ENCODE measurements at places on chromosomes 1 and 21.

- no peak for DNase-seq
Measured at GRCh38 chr1:230303822-230304221, 122.3 kb downstream of the PGBD5 start.

DNA sequence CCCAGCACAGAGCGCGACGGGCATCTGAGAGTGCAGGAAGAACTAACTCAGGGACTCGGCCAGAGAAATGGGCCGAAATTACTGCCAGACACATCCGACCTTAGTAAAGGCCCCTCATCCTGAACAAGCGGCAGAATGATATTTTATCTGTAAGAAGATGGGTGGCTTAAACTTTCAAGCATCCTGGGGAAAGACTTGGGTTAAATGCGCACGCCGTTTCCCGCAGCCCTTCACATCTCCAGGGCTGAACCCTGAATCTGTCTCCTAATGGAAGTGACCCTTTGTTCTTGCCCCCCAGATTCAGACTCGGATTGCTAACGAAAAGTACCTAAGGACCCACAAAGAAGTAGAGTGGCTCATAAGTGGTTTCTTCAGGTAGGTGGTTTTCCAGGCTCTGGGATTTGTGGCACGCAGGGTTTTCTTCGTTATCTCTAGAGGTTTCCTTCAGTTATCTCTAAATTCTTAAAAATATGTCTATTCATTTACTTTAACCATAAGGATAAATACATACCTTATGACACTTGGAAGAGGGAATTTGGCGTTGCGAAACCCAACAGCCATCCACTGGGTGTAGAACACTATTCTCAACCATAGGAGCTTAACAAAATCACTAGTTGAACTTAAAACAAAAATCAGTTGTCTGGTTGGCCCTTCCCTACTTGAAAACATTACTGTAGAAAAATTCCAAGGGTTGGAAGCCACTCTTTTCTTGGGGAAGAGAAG is 627 bp downstream of the RIIAD1 start:
- DNase-seq, result no peak

DNA sequence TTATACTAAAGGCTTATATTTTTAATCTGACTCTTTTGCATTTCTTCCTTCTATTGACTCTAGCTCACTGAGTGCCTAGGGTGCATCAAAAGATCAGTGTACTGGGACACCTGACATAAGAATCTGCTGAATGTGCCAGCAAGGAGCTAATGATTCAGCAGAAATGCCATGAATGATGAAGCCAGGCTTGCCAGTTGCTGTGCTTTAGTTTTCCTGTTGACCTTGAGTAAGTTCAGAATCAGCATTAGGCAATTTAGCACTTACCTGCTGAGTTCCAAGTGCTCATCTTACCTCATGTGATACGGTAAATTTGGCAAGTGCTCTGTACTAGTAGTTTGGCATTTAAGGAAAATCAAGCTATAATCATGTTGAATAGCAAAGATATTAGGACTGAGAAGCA is 523.2 kb upstream of the B3GALT2 start:
- DNase-seq, result no peak

DNA sequence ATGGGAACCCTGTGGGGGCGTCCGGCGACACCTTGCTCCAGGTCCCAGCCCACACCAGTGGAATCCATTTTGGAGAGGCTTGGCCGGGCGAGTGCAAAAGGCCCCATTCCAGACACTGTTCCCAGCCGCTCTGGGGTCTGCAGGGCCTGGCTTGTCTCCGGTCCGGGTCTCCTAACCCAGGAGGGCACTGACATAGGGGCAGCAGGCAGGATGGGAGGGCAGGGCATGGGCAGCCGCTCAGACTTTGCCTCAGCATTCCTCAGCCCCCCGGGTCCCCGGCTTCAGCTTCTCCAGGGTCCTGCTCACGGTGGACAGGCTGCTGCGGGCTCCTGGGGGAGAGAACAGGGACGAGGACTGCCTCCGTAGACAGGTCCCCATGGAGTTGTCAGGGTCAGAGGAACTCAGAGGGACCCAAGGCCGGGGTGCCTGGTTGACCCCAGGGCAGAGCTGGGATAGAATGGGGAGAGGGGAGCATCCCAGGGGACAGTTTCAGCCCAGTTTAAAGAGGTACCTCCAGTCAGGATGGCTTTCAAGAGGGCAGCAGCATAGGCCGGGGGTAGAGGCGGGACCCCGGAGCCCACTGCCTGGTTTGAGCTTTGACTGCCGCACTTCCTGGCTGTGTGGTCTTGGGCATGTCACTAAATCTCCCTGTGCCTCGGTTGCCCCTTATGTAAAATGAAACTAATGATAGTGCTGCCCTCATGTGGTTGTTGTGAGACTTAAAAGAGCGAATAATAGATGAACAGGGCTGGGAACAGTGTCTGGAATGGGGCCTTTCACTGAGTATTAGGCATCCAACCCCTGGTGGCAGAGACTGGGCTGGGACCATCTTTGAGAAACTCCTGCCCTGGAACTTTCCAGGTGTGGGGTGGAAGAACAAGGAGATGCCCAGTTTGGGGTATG is 3.7 kb downstream of the KNCN start:
- DNase-seq, result peak; percentile 30

DNA sequence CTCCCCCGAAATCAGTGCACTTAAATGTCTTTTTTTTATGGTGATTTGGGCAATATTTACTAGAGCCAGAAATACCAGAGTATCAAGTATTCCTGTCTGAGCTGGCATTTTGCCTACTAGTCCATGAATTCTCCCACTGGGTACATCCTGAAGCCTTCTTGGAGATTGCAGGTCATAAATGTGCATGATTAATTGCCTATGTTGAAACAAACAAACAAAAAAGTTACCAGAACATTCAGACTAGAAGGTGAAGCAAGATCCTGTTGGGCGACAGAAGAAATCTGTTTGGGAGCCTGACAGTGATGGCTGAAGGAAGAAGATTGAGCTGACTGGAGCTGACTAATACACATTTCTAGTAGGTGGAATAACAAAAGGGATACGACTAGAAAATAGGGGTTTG is 127.4 kb upstream of the NRIP1 start:
- no peak for DNase-seq

DNA sequence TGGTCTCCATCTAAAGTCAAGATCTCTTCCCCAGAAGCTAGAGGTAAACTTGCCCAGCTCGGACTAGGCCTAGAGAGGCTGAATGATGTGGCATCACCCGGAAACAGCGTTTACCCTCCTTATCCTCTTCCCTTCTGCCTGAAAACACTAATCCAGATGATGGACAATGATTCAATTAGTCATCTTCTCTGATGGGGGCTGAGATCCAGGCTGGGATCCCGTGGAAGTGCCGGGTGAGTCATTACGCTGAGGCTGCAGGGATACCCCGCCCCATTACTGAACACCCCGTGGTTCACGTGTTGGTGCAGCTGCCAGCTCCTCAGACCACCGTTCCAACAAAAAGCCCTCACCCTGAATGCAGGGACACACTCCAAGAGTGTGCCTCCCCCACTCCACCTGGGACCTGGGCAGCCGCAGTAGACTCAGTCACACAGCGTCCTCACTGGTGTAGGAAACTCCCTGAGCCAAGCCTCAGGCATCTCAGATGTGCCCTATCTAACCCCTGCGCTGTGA is 2.0 kb downstream of the S100A6 start:
- no peak for DNase-seq

DNA sequence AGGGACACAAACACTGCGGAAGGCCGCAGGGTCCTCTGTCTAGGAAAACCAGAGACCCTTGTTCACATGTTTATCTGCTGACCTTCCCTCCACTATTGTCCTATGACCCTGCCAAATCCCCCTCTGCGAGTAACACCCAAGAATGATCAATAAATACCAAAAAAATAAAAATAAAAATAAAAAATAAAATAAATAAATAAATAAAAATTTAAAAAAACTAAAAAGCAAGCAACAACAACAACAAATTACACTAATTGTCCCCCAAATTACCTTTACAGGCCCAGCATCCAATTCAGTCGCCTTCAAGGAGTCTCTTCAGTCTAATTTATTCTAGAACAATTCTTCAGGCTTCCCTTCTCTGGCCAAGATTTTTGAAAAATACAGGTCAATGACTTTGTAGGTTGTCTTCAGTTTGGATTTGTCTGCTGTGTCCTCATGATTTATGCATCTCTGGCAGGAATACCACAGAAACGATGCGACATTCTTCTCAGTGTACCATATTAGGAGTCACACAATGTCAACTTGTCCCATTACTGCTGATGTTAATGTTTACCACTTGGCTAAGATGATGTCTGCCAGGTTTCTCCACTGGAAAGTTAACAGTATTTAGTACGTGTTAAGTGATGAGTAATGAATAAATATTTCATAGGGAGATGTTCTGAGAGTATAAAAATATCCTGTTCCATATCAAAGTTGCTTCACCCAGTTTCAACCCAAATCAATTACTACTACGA is 20.3 kb upstream of the BMP8B start:
- no peak for DNase-seq

GRCh38 chr21:26800970-26801431 is 44.2 kb downstream of the ADAMTS1 start:
- DNase-seq, result no peak

GRCh38 chr1:10646347-10646861 is 150.0 kb downstream of the CASZ1 start:
- DNase-seq, result peak; percentile 13

DNA sequence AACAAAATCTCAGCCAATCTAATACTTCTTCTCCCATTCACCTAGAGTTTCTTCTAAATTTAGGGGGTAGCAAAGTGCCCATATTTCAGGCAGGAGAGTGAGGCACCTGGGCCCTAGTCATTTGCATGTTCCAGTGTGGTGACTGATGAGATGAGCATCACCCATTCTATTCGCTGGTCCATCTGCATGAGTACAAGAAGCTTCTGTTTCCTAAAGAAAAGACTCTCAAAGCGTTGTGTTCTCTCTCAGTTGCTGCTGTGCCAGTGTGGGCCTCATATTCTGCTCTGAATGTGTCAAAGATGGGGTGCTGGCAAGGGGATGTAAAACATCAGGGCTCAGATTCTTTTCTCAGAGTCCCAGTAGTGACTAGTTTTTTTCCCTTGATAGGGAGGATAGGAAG is 16.1 kb upstream of the DPYD start:
- no peak for DNase-seq

GRCh38 chr1:15344800-15345704 is 64.6 kb upstream of the EFHD2 start:
- DNase-seq, result no peak

DNA sequence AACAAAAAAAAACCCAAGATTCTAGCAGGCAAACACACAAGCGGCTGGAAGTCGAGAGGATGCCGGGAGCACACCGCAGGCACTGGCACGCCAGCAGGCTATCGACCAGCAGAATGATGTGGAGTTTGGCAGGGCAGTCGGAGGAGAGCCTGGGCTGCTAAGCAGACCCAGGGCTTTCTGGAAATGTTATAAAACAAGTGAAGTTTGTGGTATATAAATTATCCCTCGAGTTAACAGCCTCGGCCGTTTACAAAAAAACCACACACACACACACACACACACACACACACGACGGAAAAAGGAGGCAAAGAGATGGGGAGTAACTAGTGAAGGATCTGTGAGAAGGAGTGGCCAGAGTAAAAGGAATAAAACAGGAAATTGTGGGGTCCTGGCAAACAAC is 87.2 kb upstream of the IVNS1ABP start:
- no peak for DNase-seq

DNA sequence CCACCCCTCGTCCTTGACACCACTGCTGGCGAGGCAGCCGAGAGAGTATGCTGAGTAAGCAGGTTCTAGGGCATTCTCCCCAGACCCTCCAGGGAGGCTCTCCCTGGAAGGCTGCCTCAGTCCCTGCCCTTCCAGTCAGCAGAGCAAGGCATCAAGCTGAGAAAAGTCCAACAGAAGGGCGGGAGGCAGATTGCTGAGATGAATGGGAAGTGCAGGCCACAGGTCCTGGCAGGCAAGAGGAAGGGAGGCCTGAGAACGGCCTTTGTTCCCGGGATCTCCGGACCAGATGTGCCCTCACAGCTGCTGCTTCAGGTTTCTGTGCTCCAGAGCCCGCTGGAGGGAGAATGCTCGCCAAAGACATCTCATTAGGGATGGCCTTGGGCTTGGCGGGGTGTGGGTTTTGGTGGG is 270.0 kb upstream of the VAMP3 start:
- DNase-seq, result no peak

- DNase-seq, result no peak
Measured at GRCh38 chr1:98707556-98707955, 46.0 kb downstream of the SNX7 start.

DNA sequence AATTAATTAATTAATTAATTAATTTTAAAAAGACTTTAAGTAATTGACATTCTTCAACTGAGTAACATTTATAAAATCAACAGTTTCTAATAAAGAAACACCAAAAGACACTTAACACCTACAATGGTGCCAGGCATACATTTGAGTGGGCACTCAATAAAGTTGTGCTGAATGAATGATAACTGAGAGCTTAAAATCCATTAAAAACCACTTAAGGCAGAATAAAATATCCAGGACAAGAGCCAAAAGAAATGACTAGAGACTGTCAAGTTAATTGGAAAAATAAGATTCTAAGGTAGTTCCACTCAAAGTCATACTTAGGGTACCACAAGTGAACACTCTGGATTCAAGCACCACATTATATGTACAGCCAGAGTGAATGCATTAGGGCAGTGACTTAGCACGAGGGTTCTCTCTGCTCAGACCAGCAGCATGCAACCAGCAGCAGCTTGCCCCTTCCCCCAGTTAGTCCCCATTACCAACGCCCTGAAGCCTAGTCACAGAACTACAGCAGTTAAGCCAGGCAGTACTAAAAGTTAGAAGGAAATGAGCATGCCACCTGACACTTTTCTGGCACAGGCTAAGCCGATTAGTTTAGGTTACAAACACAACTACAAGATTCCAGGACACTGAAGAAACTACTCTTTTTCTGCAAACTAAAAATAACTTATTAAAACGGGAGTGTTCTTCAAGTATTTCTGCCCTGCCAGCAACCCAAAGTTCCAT is 46.5 kb downstream of the LUZP1 start:
- no peak for DNase-seq

DNA sequence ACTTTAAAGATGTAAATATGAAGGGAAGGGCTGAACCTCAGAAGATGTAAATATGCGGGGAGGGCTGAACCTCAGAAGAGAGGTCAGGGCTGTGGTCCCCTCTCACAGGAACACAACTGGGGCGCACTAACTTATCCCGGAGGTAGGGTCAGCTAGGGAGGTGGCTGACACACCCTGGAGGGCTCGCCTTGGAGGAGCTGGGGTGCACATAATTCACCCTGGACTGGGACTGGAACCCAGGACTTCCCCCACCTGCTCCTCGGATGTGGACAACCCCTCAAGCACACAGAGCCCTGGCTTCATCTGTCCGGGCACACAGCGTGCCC is 13.9 kb upstream of the TTC39A start:
- no peak for DNase-seq
